ENCODE measurements at places on chromosomes 3 and 15. TPM values are rescaled to one million over a fixed set of nuclear protein-coding genes. Genes with fewer than 3 reads are reported as not detected.

Gene RAB27A
- total RNA-seq, result 12.4 TPM

Gene RBP2
- not detected for total RNA-seq

Gene CRYGS
- 4.9 TPM for total RNA-seq

Gene VIPR1
- total RNA-seq, result 9.2 TPM

Gene C3orf33
- total RNA-seq, result 3.9 TPM

Gene TP63
- 0.16 TPM for total RNA-seq

Gene GTF2A2
- total RNA-seq, result 99.1 TPM

Gene MLF1
- 10.6 TPM for total RNA-seq

Gene GOLGA6L26
- total RNA-seq, result not detected

Gene GABRR3
- not detected for total RNA-seq

Gene SOX14
- not detected for total RNA-seq

Gene TMEM212
- not detected for total RNA-seq

Gene CHRM5
- total RNA-seq, result not detected

Gene TMEM202
- not detected for total RNA-seq

Gene LMAN1L
- not detected for total RNA-seq

Gene KBTBD13
- not detected for total RNA-seq

Gene SMCO1
- total RNA-seq, result not detected

Gene SERPINI2
- not detected for total RNA-seq

Gene TRH
- not detected for total RNA-seq

Gene SPRED1
- total RNA-seq, result 40.9 TPM

Gene PLSCR2
- not detected for total RNA-seq

Gene IQCF5
- total RNA-seq, result not detected

Gene P3H2
- 132 TPM for total RNA-seq

Gene MNS1
- total RNA-seq, result 2.5 TPM

Gene APEH
- total RNA-seq, result 105 TPM

Gene AGTR1
- 2.1 TPM for total RNA-seq

Measured in osteocyte (in vitro differentiated cells).